Hair follicle dermal papilla cell (primary cell): ENCODE measurements at places on chromosomes 5 and 9. TPM values are rescaled to one million over a fixed set of nuclear protein-coding genes. Genes with fewer than 3 reads are reported as not detected.

HCN1 gene
- total RNA-seq, result under 0.01 and 0.12 TPM in 2 replicates

PCDHGB3 gene
- total RNA-seq, result 6.8 and 7.7 TPM in 2 replicates

CEL gene
- total RNA-seq, result under 0.01 TPM in 1 of 2 replicates, not detected in the other

FOXD1 gene
- total RNA-seq, result 24.7 and 26.1 TPM in 2 replicates

PCDHGB1 gene
- total RNA-seq, result 3.5 and 4.2 TPM in 2 replicates

SAPCD2 gene
- total RNA-seq, result 1.6 and 1.8 TPM in 2 replicates

BARHL1 gene
- not detected in 2 replicates for total RNA-seq

TIFAB gene
- total RNA-seq, result not detected in 2 replicates

PROB1 gene
- 1.9 and 2.4 TPM in 2 replicates for total RNA-seq

STPG3 gene
- total RNA-seq, result not detected in 2 replicates

RORB gene
- 0.85 and 1.5 TPM in 2 replicates for total RNA-seq

C8G gene
- 1.1 TPM in 1 of 2 replicates, not detected in the other for total RNA-seq

TEX48 gene
- not detected in 2 replicates for total RNA-seq

KIF12 gene
- under 0.01 and 0.12 TPM in 2 replicates for total RNA-seq

SRD5A1 gene
- total RNA-seq, result 6.5 and 17.5 TPM in 2 replicates

IPO11 gene
- 18.3 and 23.2 TPM in 2 replicates for total RNA-seq

NNT gene
- total RNA-seq, result 71.8 and 80.3 TPM in 2 replicates
